ENCODE measurements at places on chromosomes 1 and 21.

- no peak for DNase-seq
These were observed 812.6 kb upstream of the ADGRL4 start for GRCh38 chr1:79819140-79819539.

DNA sequence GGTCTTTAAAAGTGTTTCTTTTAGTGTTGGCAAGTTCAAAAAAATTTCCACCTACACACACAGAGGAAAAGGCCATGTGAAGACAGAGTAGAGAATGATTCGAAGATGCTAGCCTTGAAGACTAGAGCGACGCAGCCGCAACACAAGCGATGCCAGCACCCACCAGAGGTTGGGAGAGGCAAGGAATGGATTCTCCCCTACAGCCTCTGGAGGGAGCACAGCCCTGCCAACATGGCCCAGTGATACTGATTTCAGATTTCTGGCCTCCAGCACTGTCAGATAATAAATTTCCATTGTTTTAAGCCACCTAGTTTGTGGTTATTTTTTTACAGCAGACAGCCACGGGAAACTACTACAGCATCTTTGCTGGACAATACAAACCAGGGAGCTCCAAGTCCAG lies 6.9 kb upstream of the ADAR start:
- no peak for DNase-seq

DNA sequence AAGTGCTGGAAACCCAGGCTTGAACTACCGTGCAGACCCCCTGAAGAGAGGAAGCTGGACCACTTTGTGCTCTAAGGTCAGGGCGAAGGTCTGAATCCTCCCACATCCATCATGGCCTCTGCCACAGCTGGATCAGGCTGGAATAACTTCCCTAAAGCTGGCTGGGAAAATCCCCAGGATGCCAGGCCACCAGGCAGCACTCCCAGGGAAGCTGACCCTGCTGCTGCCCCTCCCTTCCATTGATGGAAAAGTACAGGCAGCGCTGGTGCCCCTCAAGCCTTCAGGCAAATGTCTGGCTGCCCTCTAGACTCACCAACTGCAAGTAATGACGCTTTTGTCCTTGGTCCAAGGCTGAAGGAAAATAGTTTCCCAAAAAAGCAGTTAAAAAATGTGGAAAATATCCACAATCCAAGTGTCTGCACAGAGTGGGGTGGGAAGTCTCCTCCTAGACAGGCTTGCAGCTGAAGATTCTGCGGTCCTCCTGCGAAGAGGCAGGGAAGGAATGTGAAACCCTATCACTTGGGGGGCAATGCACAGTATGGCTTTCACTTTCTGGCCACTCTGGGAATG lies 39.9 kb upstream of the TSPAN2 start:
- no peak for DNase-seq

- DNase-seq = no peak
These were observed 22.9 kb upstream of the PKN2 start for GRCh38 chr1:88661188-88661587.

DNA sequence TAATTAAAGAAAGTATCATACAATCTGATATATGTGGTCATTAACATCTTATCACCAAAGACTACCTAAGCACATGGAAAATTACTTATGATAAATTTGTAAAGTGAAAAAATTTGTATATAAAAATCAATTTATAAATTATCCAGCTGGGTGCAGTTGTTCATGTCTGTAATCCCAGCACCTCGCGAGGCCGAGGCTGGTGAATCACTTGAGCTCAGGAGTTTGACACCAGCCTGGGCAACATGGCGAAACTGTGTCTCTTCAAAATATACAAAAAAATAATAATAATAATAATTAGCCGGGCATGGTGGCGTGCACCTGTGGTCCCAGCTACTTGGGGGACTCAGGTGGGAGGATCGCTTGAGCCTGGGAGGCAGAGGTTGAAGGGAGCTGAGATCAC lies 82.8 kb upstream of the SYT6 start:
- no peak for DNase-seq

DNA sequence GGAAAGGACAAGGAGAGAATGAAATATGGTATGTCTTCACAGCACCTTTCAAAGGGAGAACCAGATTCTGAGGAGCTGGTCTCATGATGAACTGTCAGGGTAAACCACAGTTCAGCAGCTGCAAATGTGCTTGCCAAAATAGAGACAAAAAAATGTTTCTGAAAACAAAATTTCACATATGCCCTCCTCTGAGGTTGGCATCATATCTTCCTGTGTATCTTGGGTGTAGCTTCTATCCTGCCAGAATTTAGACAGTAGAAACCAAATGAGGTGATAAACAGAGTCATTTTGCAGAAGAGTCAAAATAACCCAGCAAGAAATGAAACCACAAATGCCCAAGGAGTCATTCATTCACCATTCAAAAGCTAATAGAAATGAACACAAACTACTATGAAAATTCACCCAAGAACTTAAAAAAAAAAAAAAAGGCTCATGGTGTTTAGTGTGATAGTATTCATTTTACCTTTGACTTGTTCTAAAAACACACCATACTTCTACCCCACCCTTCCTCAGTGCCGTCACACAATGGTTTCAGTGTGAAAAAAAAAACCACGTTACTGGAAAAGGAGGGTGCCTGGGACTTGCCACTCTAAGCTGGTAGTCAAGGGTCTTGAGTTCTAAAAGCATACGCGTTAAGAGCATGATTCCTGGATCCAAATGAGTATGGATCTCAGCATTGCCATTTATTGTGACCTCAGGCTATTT lies 18.5 kb downstream of the SELL start:
- DNase-seq = no peak

- DNase-seq = no peak
These were observed 120.9 kb upstream of the KIAA1614 start for GRCh38 chr1:180791806-180792205.

- DNase-seq = no peak
These were observed 21.7 kb downstream of the GLRX2 start for GRCh38 chr1:193083365-193084088.

GRCh38 chr1:162004441-162004950 lies 19.2 kb downstream of the OLFML2B start:
- DNase-seq = no peak

DNA sequence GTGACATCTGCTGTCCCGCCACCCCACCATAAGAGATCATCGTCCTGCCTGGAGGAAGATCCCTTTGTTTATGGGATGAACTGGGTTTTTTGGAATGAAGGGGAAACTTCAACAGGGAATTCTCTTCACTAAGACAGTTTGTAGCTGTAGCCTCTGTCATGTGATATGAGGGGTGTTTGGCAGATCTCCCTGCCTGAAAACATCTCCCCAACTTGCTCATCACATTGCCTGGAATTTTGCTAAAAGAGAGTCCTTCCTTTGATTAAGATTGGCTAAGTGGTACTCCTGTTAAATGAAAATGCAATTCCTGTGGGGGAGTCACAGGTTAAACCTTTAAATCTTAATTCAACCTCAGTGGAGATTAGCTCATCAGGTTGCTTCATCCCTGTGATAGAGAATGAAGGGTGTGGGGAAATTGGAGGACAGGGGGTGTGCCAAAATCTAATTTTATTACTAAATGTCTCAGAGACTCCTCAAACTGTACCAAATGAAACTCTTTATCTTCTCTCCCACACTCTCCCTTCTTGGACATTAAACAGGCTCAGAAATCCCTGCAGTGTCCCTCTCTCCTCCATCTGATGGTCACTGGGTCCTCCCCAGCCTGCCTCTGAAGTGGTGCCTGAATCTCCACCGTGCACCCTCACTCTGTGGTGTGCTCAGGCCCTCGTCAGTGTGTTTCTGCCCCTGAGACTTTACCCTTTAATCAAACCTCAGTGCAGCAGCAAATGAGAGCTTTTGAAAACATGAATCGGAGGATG lies 54.8 kb downstream of the IER5 start:
- no peak for DNase-seq

GRCh38 chr1:234725177-234726132 lies 115.5 kb upstream of the IRF2BP2 start:
- DNase-seq = peak; percentile 20

DNA sequence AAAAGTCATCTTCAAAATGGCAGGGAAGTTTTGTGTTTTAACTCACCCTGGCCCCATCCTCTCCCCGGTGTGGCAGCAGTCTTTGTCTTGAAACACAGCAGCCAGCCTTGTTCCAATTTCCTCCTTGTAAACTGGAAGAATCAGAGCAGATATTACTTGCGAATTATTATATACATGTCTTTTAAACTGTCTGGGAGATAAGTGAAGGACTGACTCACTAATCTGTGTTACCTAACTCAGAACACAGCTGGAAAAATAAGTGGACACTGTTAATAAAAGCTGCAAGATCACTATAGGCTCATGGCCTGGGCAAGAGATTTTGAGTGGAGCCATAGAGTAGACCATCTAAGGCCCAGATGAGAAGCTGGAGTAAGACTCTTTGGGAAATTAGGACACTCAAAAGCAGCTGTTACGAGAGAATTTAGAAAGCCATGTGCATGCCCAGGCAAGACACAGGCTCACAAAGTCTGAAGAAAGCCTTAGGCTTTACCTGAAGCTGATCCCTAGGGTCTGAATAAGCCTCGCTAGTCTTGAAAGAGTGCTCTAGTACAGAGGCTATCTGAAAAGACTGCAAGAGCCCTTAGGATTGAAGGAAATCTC lies 233.0 kb upstream of the RAB4A start:
- DNase-seq = no peak

DNA sequence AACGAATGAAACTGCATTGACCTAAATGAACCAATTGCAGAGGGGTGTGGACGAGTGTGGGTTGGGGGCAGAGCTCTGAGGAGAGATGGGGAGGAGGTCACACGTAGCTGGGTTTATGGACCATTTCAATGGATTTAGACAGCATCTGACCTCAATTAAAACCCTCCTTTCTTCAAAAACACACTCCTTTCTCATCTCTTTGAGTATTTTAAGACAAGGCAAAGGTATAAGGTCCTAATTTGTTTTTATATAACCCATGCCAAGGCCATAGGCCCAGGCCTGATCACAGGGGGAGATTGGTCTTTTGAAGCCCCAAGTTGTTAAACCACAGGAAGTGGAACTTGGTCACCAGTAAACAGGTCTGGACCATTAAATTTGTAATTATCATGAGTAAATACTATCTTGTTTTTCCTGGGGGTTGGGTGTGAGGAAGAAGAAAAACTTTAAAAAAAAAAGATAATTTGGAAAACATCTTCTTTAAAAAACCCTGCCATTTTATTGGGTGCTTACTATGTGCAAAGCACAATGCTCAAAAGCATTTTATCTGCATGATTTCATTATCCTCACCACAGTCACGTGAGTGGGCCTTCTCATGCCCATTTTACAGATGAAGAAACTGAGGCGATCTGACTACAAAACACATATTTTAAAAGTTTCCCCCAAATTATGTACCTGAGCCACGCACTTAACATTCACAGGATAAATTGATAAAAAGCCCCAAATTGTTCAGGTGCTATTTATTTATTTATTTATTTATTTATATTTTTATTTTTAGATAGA lies 8.9 kb upstream of the INAVA start:
- no peak for DNase-seq
